PC-9 (cell line): ENCODE measurements at places on chromosomes 6 and 20. TPM values are rescaled to one million over a fixed set of nuclear protein-coding genes. Genes with fewer than 3 reads are reported as not detected.

Gene RIPOR2
- total RNA-seq = 0.63 and 0.94 TPM in 2 replicates

Gene BPI
- not detected in 2 replicates for total RNA-seq

Gene PAX1
- not detected in 2 replicates for total RNA-seq

Gene AVP
- total RNA-seq = not detected in 2 replicates

Gene TENT5A
- total RNA-seq = 2.0 and 2.2 TPM in 2 replicates

Gene SIRPB1
- total RNA-seq = 4.1 and 7.6 TPM in 2 replicates

Gene SLC17A2
- not detected in 2 replicates for total RNA-seq

Gene TSPO2
- not detected in 2 replicates for total RNA-seq

Gene TTBK1
- 0.07 and 0.15 TPM in 2 replicates for total RNA-seq

Gene HLA-DRA
- total RNA-seq = not detected in 2 replicates

Gene TNFRSF21
- total RNA-seq = 172 and 219 TPM in 2 replicates

Gene IDH3B
- 130 and 144 TPM in 2 replicates for total RNA-seq

Gene HCRTR2
- not detected in 2 replicates for total RNA-seq

Gene NRSN1
- total RNA-seq = not detected in 2 replicates

Gene TXLNB
- 0.09 TPM in 1 of 2 replicates, not detected in the other for total RNA-seq

Gene SUMO4
- 1.8 TPM in 2 replicates for total RNA-seq

Gene LHFPL5
- 1.2 and 1.7 TPM in 2 replicates for total RNA-seq

Gene BPIFB1
- total RNA-seq = not detected in 2 replicates

Gene TMEM63B
- total RNA-seq = 36.1 and 38.5 TPM in 2 replicates
